Omental fat pad (tissue), 4 donors: ENCODE measurements at places on chromosomes 6 and 20. TPM values are rescaled to one million over a fixed set of nuclear protein-coding genes. Genes with fewer than 3 reads are reported as not detected.

- no peak for DNase-seq
Measured at GRCh38 chr6:112799889-112800288, 452.8 kb downstream of the RFPL4B start.

DNA sequence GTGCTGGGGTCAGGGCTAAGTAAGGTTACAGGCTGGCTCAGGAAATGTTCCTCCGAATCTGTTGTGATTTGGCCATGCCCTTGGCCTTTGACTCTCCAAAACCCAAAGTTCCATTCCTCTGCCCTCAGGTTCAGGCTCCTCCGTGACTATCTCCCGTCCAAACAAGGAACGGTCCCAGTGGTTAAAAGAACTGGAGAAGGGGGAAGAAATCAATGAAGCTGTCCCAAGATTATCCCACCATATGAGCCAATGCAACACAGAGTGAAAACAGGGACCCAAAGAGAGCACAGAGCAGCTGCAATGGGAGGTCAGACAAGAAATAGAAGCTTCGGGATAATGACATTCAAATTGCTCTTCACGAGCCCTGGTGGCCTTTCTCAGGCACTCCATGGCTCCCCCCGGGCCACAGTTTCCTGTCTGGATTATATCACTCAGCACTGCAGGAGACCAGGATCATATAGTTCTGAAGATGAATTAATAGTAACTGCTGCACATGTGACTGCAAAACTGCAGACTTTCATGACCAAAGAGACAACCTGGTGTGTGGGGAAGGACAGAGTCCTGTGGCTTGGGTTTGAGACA lies 211.3 kb downstream of the ZNF217 start:
- no peak for DNase-seq

DNA sequence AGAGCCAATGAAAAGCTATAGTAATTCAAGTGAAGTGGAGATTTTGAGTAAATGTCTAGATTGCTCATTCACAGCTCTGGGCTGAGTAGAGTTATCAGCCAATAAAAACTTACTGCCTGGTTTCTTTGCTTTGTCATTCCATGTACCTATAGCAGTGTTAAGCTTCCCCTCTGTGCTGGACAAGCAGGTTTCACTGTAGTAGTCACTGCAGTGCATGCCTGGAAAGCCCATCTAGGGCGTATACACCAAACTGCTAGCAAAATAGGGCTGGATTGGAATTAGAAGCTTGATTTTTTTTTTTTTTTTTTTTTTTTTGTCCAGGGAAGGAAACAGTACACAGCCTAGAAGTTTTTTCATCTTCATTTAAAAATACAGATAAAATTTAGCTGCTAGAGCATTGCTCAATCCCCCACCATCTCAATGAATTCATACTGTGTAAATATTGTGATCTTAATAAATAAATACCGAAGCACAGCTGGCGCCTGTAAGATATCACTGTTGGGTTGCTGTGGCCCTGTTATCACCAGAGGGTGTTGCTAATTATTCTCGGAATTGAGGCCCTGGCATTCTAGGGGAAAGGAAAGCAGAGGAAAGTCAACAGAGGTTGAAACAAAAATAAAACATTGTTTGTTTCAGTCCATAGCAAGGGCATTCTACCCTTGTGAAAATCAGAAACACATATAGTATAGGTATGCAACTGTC lies 968.5 kb upstream of the GJE1 start:
- DNase-seq = no peak

DNA sequence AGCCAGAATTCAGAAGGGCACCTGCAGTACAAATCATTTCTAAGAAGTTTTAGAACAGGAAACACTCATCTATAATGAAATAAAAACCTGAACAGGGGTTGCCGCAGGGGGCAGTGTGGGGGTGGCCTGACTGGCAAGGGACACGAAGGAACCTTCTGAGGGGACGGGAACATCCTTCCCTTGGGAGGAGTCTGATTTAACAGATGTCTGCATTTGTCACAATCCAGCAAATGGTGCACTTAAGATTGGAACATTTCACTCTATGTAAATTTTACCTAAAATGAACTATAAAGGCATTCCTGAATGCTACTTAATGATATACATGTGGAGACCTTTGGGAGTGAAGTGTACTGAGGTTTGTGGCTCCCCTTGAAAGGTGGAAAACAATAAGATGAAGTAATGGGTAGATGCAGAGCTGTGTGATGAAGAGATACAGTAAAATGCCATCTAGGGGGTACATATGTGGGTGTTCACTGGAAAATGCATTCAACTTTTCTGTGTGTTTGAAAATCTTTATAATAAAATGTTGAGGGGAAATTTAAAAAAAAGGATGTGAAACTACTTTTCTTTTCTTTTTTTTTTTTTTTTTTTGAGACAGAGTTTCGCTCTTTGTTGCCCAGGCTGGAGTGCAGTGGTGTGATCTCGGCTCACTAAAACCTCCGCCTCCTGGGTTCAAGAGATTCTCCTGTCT lies 89.5 kb downstream of the SNX5 start:
- no peak for DNase-seq

DNA sequence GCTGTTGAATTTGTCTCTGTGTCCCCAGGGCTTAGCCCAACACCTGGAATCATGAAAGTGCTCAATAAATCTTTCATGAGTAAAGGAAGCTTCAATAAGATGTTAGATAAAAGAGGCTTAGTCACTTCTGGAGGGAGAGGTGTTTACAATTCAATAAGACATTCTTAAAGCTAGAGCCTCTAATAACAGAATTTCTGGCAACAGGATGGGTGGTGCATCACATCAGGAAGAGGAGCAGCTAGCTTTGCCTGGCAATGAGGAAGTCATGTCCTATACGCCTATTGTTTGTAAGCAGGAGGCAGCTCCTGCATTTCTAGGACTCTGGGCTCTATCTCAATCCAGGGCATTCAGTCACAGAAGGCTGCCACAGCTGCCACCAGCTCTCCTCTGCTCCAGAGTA lies 638.5 kb downstream of the EPM2A start:
- DNase-seq = no peak

GRCh38 chr6:34412016-34412415 lies 13.9 kb downstream of the RPS10 start:
- no peak for DNase-seq

- no peak for DNase-seq
Measured at GRCh38 chr6:165562421-165563090, 100.5 kb downstream of the PDE10A start.

DNA sequence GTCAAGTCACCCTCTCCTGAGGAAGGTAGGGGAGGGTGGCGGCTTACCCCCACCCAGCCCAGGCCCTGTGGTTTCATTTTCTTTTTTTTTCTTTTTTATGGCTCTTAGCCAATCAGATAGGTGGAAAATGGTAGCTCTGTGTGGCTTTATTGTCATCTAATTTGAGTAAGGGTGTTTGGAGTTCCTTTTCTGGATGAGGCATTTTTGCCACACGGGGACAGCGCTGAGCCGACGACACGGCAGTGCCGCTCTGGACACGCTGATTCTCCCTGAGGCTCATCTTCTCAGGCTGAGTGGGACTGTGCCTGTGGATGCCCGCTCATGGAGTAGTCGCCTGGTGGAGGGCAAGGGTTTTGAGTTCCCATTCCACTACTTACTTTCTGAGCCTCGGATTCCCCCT lies 37.6 kb upstream of the ANGPT4 start:
- no peak for DNase-seq

DNA sequence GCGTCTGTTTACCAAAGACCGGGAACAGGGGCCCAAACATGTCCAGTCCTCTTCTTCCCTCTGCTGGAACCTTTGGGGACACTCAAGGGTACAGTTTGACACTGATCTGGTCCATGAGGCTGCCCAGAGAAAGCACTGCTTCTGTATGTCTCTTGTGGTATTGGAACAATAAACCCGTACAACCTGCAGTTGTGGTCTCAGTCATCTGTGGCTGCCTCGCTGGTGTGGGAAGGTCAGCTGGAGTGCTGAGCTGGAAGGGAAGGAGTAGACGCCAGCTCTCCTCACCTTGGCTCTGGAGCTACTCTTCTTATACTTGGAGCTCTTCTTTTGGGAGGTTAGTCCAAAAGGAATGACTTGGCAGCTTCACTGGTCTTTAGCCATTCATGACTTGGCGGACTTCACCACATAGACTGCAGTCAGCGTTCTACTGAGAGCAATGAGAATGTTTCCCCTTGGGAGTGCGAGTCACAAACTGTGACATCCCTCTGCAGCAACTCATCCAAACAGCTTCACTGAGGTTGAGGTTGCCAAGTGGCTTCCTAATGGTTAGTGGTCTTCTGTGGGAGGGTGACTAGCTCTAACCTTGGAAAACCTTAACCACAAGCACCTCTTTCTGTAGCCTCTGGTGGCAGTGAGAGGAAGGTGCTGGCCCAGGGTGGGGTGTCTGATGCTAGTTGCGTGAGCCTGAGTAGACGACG lies 81.2 kb downstream of the ASXL1 start:
- no peak for DNase-seq

GRCh38 chr20:41299899-41300298 lies 17.6 kb downstream of the ZHX3 start:
- no peak for DNase-seq

- no peak for DNase-seq
Measured at GRCh38 chr6:134374491-134375219, 56.7 kb upstream of the SGK1 start.

GRCh38 chr6:13924146-13924948 lies 405 bp upstream of the RNF182 start:
- DNase-seq = no peak

DNA sequence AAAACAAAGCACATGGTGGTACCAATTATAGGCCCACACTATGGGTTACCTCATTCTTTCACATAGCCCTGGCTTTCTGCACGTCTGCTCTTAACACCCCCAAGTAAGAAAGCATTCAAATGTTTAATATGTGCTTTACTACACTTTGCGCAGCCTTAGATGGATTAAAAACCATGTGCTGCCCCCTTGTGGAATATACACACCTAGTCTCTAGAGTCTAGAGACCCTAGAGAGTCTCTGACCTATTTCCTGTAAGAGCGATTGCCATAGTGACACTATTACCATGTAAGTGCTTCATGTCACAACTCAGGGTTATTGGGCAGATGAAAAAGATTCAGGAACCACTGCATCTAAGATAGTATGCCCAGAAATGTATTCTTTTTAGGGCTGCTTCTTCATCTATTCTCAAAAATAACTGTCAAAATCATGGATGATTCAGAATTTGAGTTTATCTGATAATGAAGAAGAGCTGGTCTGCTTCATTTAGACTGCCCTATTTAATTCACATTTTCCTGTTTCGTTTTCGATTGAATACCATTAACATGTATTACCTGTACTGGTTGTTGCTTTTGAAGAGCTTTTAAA lies 186.3 kb downstream of the ADGB start:
- no peak for DNase-seq

- DNase-seq = no peak
Measured at GRCh38 chr6:136624347-136624746, 74.1 kb upstream of the MAP7 start.

DNA sequence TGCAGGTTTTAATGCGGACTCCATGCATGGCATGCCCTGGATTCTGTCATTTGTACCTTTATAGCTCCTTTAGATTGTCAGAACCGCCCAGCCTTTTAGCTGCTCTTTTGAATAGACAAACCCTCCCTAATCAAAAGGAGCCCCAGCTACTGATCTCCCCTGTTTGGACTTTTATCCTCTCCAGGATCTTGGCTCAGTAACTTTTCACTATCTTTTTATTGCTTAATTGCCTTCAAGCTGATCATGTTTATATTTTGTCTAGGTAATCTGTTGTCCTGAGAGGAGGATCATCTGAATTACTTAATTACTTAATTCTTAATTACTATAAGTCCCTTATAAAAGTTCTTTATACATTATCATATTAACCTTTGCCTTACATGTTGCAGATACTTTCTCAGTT lies 93.2 kb downstream of the HIVEP1 start:
- DNase-seq = no peak

Gene TPD52L1
- total RNA-seq = 71.8 TPM

Gene PRR18
- total RNA-seq = not detected

Gene GLP1R
- total RNA-seq = not detected

Gene ARFGEF3
- total RNA-seq = 4.3 TPM
